ENCODE measurements at places on chromosomes 6 and 20.

- DNase-seq: no peak
These were observed 38.2 kb downstream of the NOX3 start for GRCh38 chr6:155417454-155417853.

GRCh38 chr6:16311763-16312162 lies 73.4 kb downstream of the GMPR start:
- DNase-seq: no peak

- DNase-seq: no peak
These were observed 192.2 kb downstream of the GMPR start for GRCh38 chr6:16430391-16431089.

DNA sequence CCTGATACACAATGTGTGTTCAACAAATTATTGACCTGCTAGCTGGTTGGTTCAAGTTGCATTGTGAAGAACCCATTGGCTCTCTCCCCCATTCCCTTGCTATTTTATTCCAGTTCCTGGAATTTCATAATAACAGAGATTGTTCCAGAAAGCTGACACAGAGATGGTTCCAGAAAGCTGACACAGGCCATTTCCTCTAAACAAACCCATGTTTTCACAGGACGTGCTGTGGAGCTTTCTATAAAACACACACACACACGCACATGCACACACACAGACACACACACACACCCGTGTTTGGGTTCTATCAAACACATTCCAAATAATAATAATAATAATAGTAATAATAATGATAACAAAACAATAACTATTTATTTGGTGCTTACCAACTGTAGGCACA lies 259.1 kb downstream of the CLIC5 start:
- DNase-seq: no peak

DNA sequence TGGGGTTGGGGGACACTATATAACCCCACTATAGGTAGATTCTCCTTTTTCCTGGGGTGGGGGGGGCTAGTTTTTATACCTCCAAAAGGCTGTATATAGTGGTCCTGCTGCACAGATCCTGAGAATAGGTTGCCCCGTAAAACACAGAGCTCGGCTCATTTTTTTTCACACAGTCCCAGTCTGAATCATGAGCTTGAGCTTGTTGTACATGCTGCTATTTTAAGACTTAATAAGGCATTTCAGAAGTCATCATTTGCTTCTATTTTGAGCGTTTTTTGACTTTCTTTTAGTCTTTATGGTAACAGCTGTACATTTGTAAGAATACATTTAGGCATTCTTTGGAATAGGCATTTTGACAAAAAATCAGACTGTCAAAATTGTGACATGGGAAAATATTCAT lies 30.5 kb downstream of the SLC9A8 start:
- DNase-seq: no peak

DNA sequence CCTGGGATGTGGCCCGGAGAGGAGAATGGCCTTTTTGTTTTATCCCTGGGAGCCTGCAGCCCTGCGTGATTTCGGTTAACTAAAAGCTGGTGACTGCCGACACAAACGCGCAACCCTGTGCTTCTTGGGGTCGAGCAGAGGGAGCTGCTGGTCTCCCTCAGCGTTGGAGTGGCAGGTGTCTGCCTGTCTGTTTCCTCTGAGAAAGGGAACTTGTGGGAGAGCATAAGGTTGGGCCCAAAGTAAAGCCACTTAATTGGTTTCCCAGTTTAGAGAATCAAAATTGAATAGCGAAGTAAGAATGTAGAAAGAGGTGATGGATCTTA lies 500 bp downstream of the LTV1 start:
- DNase-seq: no peak

DNA sequence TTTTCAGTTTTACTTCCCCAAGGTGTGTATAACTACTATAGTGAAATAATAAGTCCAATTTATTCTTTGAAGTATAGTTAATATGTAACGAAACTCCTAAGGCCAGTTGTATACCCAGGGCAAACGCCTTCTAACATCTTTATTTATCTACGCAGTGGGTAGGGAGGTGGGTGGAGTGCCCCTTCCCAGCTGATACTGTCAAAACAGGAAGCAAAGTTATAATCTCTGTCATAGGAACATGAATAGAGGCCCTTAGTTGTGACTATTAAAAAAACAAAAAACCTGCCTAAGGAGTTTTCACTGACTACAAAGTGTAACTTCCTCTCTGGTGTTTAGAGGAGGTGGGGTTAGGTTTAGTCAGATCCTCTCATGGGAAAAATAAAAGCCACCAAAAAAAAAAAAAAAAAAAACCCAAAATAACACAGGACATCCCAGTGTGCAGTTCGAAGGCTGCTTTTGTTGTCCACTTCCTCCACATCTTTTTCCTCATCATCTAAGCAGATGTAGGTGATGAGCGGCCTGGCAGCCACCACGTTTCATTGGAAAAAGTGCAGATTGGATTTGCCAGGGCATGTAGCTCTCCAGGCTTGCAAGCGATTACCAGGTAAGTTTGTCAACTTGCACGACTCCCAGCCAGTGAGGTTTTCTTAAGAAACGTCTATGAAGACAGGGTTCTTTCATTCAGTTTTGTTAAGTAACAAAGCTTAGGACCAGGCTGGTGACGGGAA lies 58.7 kb downstream of the UTRN start:
- no peak for DNase-seq

DNA sequence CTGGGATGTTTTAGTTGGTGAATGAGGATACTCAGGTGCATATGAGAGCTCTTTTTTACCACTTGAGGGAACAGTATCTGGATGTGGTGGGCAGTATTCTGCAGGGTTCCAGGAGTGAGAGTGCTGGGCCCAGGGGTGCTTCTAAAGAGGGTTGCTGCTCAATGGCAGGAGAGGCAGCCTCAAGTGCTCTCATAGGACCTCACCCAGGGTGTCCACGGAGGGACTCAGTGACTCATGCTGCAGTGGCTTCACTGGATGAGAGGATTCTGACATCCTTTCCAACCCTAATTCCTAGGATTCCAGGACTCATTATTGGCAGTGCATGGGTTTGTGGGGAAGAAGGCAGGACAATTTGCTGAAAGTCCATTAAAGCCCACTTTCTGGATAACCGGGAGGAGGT lies 176.6 kb upstream of the FERMT1 start:
- no peak for DNase-seq

DNA sequence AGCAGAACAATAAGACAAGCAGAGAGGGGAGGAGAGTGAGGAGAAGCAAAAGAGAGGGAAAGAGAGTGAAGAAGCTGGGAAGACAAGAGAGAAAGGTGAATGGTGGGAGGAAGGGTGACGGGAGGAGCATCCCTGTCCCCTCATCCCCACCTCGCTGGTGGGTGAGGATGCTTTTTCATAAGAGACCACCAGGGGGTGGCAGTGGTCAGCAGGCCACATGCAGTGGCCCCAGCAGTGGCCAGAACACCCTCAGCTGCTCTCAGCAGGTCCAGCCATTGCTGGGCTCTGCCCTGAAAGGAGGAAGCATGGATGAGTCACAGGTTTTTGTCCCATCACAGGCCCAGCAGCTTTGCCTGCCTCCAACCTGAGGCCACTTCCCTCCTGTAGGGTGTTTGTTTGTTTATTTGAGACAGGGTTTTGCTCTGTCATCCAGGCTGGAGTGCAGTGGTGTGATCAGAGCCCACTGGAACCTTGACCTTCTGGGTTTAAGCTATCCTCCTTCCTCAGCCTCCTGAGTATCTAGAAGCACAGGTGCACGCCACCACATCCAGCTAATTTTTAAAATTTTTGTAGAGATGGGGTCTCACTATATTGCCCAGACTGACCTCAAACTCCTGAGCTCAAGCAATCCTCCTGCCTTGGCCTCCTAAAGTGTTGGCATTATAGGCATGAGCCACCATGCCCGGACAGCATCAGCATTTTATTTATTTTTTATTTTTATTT lies 24.0 kb downstream of the FGD2 start:
- DNase-seq: no peak

- no peak for DNase-seq
These were observed 22.2 kb upstream of the MRGBP start for GRCh38 chr20:62773845-62774714.

- peak; percentile 100 for DNase-seq
These were observed 8.0 kb upstream of the IER3 start for GRCh38 chr6:30752157-30752927.

- DNase-seq: no peak
These were observed 93.3 kb upstream of the RNF24 start for GRCh38 chr20:4108495-4109306.

- peak; percentile 9 for DNase-seq
These were observed 113.3 kb upstream of the SSTR4 start for GRCh38 chr20:22921595-22922421.

DNA sequence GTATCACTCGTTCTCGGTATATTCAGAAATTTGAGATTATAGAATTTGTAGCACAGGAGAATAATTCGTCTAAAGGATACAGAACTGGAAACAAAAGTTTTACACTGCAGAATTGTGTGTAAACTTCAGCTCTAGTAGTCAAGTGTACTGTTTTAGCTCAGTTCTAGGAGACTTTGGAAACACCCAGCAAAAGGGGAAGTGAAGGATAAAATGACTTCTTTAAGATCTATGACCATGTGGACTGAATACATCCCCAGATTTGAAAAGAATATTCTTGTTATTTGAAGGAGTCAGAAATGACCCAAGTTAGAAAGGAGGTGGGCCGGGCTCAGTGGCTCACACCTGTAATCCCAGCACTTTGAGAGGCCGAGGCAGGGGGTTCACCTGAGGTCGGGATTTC lies 174.0 kb upstream of the FOXQ1 start:
- no peak for DNase-seq

Measured in AG04449 (cell line).